H4 (cell line): ENCODE measurements at places on chromosomes 7 and 10. TPM values are rescaled to one million over a fixed set of nuclear protein-coding genes. Genes with fewer than 3 reads are reported as not detected.
A peak's percentile ranks its signal among the peaks of the same experiment; 100 is the strongest.

The CPA4 gene
- total RNA-seq = 6.8 and 22.7 TPM in 2 replicates

The ADCY1 gene
- 1.6 and 2.3 TPM in 2 replicates for total RNA-seq

The CLRN3 gene
- 0.64 TPM in 1 of 2 replicates, not detected in the other for total RNA-seq

The DGKI gene
- 0.64 and 1.5 TPM in 2 replicates for total RNA-seq

DNA sequence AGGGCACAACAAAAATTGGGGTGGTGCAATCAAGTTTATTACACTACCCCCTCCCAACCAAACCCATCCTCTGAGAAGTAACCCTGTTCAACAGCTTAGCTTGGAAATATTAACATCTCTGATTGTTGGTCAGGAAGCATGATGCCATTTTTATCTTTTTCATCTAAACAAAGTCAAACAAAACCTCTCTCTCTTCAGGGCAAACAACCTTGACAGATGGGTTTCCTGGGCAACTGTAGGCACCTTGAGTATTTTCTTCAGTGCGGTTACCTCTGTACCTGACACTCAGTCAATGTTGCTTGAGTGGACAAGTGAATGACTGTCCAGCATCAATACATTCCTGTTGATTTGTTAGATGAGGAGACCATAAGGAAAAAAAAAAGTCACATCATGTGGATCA lies 183.6 kb downstream of the NRP1 start:
- no peak for DNase-seq

DNA sequence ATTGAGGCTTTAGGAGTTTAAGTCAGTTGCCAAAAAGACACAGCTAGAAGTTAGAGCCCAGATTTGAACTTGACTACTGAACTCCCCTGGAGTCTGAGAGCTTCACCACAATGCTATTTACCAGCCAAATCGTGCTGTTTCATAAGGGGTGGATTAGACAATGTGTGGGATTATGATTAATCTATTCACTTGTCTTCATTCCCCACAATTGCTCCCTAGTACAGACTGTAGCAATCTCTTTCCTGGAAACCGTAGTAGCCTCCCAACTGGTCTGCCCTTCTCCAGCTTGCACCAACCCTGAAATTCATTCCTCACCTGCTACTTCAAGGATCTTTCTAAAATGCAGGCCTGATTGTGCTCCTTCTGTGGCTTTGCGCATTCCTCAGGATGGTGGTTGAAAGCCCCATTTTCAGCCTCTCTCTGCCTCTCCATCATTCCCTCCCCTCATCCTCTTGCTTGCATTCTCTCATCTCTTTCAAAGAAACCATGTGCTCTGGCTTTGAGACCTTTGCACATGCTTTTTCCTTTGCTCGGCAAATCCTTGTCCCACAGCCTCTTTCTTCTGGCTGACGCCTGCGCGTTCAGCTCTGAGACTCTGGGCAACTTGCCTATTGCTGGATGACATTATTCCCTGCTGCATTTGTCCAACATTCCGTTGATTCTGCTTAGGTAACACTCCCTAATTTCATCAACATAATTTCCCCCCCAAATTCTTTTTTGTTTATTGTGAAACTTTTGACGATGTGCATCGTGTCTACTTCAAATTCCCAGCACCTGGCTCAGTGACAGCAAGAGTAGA lies 145.1 kb downstream of the ADRA2A start:
- no peak for DNase-seq

GRCh38 chr7:55527307-55527706 lies 45.0 kb downstream of the VOPP1 start:
- DNase-seq = no peak

DNA sequence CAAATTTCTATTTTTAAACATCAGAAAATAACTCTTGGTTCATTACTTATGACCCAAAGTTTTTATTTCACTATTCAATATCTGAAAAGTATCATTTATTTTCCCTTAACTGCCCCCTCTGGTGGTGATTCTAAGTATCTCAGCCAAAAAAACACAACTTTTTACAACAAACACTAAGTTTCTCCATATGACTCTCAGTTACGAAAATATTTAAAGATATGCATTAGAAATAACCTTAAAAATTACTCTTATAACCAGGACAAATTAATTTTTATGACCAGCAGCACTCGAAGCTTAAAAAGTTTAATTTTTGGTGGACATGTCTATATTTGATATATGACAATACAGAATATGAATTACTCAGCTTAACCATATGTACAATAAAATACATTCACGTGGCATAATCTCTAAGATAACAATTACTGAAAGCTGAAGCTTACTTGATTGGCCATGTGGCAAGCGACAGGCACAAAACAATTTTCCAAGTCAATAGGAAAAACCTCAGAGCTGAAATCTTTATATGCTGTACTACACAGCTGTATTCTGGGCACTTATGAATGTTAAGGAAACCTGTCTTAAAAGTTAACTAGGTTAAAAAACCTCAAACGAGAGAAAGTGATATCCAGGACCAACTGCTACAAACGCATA lies 2.3 kb downstream of the HNRNPA2B1 start:
- DNase-seq = no peak

GRCh38 chr7:137932881-137933269 lies 69.0 kb downstream of the CREB3L2 start:
- peak; percentile 77 for DNase-seq

GRCh38 chr10:11901036-11901301 lies 77.8 kb downstream of the PROSER2 start:
- no peak for DNase-seq

GRCh38 chr10:6478722-6479121 lies 101.4 kb downstream of the PRKCQ start:
- DNase-seq = no peak

- DNase-seq = no peak
Measured at GRCh38 chr7:33671531-33672262, 233.6 kb upstream of the BMPER start.

- peak; percentile 82 for DNase-seq
Measured at GRCh38 chr10:102394079-102394800, 1.3 kb upstream of the NFKB2 start.

DNA sequence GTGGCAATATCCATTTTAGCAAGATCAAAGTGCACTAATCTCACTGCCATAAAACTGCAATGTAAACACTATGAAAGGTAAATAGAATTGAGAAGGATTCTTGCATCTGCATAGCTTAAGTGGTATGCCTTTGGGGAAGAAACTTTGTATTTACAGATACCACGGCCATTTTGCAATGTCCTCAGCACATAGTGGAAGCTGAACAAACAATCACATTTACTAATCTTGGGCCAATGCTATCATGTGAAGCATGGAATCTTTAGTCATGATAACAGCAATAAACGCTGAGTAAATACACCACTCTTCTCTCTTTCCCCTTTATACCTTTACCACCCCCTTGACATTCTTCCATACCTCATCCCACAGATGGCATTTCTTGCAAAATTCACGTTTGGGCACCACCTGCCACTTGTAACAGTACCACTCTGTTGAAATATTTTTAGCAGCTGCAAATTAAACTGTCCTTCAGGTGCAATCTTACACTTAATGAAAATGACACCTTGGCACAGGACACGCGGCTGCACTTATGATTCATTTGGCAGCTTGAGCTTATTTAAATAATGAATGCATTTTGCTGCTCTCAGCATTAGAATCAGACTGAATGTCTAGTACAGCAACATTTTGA lies 171.8 kb downstream of the SEMA3A start:
- peak; percentile 9 for DNase-seq

DNA sequence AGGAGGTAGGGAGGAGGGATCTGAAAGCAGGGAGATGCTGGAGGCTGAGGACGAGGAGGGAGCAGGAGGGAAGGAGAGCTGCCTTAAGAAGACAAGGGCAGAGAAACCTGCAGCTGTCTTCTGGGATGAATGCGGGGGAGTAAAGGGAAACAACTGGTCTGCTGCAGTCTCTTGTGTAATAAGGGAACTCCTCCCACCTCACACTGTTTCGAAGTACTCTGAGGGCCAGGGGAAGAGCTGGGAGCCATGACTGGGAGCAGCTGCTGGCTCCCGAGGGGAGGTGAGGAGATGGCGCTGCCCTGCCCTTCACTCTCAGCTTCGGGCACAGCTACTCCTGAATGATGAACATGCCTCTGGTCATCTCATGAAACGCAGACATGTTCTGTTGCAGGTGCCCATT lies 65.1 kb downstream of the CLEC2L start:
- DNase-seq = no peak

GRCh38 chr7:149735779-149736477 lies 37.5 kb downstream of the ZNF467 start:
- DNase-seq = no peak

GRCh38 chr10:70742537-70743429 lies 42.4 kb downstream of the TBATA start:
- DNase-seq = peak; percentile 75
